ENCODE measurements at places on chromosomes 6 and 20.

- no peak for DNase-seq
Observed at GRCh38 chr20:1616858-1617434, 2.9 kb downstream of the SIRPB1 start.

GRCh38 chr20:652615-653109, 338 bp downstream of the SRXN1 start:
- peak; percentile 62 for DNase-seq

DNA sequence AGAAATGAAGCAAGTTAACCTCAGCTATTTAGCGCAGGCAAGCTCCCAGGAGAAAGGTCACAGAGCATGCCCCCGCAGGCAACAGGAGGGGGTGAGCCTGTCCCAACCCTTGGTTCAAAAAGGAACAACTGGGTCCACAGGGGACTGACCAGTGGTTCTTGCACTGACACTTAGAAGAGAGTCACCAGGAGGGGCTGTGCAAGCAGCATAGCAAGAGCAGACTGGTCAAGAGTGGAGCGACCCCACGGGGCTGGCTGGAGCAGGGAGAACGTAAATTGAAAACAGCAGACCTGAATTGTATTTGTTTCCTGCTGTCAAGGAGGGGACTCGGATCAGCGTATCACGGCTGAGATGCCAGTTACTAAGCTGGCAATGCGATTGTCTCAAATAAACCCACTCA, 32.8 kb downstream of the GABRR1 start:
- DNase-seq, result no peak

DNA sequence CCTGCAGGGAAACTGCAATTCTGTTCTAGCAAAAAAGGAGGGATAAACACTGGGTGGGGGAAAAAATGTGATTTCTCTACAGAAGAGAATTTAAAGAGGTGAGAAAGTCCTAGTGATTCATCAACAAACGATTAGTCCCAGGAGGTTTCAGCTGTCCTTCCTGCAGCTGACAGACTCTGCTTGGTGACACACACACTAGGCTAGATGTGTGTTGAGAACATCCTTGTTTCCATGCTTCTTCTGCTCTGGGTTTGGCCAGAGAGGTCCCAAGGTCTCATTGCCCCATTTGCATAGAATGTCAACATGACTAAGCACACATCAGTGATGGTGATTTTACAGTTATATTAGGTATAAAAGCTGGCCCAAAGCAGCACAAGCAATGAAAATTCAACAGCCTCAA, 258.3 kb downstream of the NFATC2 start:
- no peak for DNase-seq

DNA sequence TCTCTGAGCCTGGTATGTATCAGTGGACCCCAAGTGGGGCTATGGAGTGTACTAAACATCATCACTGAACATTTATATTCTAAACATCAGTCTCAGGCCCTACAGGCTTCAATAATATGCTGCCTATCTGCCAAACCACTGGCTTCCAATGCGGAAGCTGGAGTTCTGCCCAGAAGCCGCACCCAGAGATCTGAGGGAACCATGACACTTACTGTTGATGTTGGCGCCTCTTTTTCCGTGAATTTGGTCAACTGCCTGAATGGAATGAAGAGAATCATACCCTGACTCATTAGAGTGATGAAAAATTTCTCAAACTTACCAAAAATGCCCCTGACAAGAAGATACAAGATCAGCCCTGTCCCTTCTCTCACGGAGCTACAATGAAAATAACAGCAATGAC, 66.2 kb downstream of the SLC22A23 start:
- DNase-seq, result no peak

- no peak for DNase-seq
Observed at GRCh38 chr20:50418890-50419642, 91.1 kb upstream of the PTPN1 start.

- no peak for DNase-seq
Observed at GRCh38 chr6:119361209-119361608, 11.6 kb upstream of the MAN1A1 start.

GRCh38 chr6:169487579-169488436, 214.0 kb downstream of the WDR27 start:
- peak; percentile 4 for DNase-seq

DNA sequence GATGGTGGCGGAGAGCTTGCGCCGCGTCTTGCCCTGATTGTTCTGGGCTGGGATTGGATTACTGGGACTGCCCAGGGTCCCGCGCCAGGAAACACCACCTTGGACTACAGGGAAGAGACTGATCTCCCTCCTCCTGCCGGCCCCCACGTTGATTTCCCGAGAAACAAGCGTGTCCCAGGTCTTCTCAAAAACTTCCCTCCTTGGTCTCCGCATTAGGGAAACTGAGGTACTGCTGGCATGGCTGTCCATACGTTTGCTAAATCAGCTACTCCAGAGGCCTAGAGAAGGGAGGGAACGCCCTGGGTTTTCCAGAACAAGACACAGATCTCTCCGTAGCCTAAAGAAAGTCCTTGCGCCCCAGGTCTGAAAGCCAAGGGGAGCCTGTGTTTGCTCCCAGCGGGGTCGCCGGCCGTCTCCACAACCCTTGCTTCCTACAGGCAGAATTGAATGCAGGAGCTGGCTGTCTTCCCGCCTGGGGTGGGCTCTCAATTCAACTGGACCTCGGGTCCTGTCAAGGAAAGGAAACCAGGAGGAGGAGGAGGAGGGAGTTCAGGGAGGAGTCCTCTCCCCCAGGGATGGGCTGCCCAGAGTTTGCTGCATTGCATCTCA, 29.2 kb downstream of the TFAP2A start:
- peak; percentile 54 for DNase-seq

DNA sequence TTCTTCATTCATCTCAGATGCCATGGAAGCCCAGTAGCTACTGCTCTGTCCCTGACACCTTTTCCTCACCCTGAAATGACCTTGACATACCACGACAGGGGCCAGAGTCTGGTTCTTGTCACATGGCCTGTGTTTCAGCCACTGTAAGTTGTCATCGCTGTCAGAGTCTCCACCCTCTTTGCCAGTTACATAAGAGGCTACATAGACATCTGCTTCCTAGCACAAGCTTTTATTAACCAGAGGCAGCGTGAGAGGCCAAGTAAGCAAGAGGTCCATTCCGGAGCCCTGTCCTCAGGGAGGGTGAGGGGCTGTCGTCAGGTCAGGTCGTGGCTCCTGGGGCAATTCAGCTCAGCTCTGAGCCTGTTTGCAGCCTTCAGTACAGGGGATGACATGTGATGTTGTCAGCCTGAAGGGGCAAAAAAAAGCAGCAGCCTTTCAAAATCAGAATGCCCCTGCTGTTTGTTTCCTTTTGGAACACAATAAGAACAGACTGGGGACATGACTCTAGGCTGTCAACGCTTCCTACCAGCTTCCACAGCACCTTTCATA, 146.3 kb downstream of the MTFR2 start:
- DNase-seq, result peak; percentile 53

GRCh38 chr20:43975096-43975768, 60.6 kb downstream of the TOX2 start:
- DNase-seq, result peak; percentile 25

GRCh38 chr6:156060013-156060412, 604.4 kb upstream of the NOX3 start:
- DNase-seq, result no peak

DNA sequence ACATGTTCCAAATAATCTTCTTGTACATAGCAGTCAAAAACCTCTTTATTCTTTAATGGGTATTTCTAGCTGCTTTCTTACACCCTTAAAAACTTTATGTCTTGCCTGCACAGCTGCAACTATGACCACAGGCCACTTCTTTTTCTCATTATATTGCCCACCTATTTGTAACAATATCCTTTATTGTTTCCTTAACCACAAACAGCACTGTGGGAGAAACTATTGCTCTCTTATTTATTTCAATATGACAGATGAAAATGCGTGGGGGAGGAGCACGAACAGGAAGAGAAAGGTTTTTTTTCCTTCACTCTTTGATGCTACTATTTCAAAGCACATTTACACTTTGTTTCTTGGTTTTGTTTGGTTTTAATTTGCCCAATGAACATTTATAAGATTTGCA, 253.5 kb downstream of the GJA1 start:
- DNase-seq, result no peak

GRCh38 chr6:36266913-36267644, 2.8 kb upstream of the PNPLA1 start:
- DNase-seq, result no peak

DNA sequence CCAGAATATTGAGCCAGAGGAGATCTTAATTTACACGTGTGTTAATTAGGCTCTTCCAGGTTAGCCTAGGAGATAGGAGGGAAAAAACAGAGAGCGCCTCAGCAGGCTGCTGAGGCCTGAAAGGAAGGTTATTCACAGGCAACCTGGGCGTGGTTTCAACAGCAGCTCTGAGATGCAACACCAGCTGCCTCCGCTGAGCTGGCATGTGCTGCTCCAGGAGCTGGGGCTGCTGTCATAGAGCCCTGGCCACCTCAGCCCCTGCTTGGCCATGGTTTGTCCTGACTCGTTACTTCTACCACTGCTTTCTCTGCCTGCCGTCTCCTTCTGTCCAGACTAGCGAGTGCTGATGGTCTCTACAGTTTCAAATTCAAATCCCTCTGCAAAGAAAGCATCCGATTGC, 32.4 kb upstream of the RPP40 start:
- DNase-seq, result peak; percentile 95

- peak; percentile 25 for DNase-seq
Observed at GRCh38 chr6:137043710-137044365, 927 bp downstream of the IL20RA start.

DNA sequence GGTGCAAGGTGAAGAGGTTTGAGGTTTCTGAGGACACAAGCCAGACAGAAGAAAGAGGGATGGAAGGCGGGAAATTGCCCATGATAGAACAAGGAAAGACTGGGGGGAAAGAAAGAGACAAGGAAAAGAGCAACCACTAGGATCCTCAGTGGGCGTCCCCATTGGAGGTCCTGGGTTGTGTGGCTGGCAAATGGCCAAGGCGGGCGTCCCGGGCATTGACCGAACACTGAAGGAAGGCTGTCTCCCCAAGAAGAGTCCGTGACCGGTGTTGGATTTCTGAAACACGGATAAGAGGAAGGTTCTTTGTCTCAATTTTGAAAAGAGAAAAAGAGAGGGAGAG, 746.6 kb upstream of the ADGRB3 start:
- DNase-seq, result no peak

DNA sequence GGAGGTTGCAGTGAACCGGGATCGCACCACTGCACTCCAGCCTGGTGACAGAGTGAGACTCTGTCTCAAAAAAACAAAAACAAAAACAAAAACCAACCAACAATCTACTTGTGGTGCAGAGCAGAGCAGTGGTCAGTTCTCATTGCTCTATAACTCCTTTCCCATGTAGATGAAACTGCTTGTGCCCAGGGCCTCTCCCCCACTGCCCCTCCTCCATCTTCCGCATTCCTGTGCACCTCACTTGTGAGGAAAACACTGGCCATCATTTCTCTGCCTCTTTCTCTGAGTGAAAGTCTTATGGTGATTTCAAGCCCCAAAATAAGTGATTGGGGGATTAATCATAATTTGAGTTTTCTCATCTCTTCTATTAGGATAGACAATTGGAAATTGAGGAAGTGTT, 63.9 kb upstream of the GLP1R start:
- no peak for DNase-seq

DNA sequence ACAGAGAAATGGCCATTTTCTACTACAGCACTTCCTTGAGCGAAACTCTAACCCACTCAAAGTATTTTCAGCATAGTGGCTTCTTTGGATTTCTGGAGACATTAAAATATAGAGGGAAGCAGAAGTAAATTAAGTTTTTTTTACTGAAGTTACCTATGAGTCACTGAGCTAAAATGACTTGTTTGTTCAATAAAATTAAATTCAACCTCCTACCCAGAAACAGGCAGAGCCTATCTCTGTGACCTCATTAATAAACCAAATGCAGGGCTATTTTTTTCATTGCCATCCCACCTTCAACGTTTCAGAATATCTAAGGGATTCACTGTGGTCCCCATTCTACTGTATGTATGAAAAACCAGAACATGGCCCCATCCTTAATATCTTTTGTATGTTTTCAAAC, 133.0 kb downstream of the MTFR2 start:
- no peak for DNase-seq

DNA sequence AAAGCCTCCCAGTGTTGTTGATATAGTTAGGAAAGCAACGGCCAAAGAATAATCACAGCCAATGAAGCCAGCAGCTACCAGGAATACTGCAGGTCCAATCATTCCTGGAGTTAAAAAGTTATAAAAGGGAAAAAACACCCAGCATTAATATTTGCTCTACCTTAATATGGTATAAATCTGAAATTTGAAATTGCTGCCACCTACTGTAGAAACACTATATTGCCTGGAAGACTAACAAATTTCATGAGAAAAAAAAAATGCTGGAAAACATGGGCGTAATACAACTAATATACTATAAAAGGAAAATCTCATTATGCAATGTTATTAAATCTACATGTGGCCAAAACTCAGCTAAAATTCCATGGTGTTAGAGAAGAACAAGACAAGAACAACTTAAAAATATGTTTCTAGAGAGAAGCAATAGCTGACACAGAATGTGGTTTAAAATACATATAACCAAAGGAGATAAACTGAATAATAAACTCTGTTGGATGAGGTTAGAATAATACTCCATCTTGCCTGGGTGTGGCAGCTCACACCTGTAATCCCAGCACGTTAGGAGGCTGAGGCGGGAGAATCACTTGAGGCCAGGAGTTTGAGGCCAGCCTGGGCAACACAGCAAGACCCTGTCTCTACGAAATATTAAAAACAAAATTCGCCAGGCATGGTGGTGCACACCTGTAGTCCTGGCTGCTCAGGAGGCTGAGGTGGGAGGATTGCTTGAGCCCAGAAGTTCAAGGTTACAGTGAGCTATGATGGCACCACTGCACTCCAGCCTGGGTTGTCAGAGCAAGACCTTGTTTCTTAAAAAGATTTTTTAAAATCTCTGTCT, 43.1 kb downstream of the SLC17A5 start:
- DNase-seq, result peak; percentile 30

DNA sequence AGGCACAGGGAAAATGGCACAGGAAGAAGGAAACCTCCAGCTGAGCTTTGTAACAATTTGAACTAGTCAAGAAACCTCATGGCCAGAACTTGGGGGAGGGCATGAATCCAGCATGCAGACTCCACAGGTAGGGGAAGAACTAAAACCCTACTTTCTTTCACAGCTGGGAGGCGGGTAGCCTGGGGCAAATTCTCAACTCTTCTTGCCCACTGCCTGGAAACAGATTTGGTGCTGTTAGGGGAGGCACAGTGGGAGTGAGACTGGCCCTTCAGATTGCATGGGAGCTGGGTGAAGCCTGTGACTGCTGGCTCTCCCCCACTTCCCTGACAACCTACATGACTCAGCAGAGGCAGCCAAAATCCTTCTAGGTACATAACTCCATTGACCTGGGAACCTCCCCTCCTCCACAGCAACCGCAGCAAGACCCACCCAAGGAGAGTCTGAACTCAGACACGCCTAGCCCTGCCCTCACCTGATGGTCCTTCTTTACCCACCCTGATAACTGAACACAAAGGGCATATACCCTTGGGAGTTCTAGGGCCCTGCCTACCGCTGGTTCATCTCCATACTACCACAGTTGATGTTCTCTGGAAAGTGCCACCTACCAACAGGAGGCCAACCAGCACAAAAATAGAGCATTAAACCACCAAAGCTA, 37.2 kb upstream of the TRIM27 start:
- no peak for DNase-seq

DNA sequence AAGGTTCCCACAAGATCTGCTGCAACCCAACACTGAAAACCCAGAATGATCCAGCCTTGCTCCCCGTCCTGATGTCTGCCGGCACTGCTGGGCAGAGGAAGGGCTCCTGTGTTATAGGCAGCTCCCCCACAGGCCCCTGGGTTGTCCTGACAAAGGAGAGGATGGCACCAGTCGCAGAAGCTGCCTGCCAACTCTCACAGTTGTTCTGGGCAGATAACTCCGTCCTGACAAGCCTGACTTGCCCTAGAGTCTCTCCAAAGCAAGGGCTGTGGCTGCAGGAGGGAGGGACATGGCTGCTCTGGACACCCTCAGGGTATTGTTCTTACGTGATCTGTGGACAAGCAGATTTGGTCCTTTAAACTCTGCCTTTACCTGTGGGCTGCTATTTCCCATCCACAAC, 243.8 kb downstream of the CDH26 start:
- DNase-seq, result no peak

Measured in mesendoderm (in vitro differentiated cells).